NCI-H526 (cell line): ENCODE measurements at places on chromosomes 12 and 14.
A peak's percentile ranks its signal among the peaks of the same experiment; 100 is the strongest.

DNA sequence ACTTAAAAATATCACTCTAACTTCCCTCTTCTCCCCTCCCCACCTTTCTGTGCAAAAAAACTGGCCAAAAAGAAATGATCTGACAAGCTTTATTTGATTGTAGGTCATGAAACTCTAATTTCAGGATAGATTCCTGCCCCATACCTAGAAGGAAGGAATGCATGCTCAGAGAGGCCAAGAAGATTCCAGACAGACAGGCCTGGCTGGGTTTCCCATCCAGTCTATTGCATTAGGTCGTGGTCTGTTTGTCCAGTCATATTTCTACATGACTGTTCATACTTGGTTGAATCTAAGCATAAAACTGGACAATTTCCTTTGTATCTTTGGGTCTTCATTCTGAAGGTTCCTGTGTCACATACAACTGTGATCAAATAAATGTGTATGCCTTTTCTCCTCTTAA lies 20.0 kb upstream of the SLC15A5 start:
- DNase-seq: no peak

DNA sequence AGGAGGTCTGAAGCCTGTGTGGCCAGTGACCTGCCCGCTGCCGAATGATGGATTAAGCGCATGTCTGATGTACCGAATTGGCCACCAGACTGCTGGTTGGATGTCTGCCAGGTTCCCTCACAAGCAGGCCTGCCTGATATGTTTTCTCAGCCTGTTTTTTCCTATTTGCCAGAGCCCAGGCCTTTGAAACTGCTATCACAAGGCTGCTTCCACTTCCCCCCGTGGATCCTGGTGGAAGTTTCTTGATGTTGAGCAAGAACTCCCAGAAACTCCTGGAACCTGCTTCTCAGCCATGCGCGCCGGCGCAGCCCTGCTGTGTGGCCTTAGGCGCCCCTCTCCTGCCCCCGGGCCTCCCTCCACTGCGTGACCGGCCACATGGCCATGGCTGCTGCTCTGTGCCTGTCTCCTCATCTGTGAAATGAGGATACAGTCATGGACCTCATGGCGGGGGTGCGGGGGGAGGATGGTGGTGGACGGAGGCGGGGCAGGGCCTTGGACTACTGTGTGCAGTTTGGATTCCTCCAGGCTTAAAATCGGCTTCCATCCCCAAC lies 56.6 kb downstream of the CALM1 start:
- DNase-seq: no peak

GRCh38 chr12:89919241-89919906 lies 210.7 kb upstream of the ATP2B1 start:
- no peak for DNase-seq

- no peak for DNase-seq
Observed at GRCh38 chr12:76533331-76533730, 26.2 kb downstream of the OSBPL8 start.

- no peak for DNase-seq
Observed at GRCh38 chr14:63952053-63952932, 99.5 kb downstream of the SYNE2 start.

DNA sequence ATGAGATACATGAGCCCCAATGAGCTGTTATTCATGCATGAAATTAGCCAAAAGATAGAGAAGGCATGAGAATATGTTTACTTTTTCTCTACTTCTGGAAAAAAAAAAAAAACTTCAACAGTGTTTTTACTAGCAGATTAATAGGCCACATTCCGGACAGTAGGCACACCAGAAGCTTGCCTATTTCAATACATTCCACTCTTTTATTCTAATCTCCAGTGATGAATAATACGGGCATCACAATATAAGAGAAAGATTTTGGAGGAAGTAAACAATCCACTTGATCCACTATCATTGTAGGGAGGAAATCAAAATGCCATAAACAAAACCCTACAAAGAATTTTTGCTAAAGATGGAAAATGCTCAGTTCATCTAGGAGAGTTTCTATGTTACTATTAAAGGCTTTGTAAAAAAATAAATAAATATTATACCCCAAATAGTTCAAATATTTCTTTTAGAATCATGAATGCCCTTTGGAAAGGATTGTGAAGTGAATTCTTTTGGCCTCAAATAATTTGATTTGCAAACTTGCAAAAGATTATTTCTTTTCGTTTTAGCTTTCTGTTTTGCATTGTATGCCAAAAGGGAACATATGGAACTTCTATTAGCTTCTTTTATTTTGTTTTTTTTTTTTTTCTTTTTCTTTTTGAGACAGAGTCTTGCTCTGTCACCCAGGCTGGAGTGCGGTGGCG lies 232.6 kb downstream of the EPS8 start:
- no peak for DNase-seq

- peak; percentile 21 for DNase-seq
Observed at GRCh38 chr14:61222388-61222787, 58.8 kb downstream of the TMEM30B start.

- DNase-seq: no peak
Observed at GRCh38 chr12:109685574-109686447, 27.8 kb upstream of the FAM222A start.
